ENCODE measurements at places on chromosomes 2 and 18. TPM values are rescaled to one million over a fixed set of nuclear protein-coding genes. Genes with fewer than 3 reads are reported as not detected.

SPEG gene
- total RNA-seq = not detected

KYNU gene
- total RNA-seq = not detected

MAL gene
- 101 TPM for total RNA-seq

CNRIP1 gene
- total RNA-seq = not detected

FAM110C gene
- 5.7 TPM for total RNA-seq

EFHD1 gene
- total RNA-seq = 0.48 TPM

RAX gene
- total RNA-seq = 0.32 TPM

APCDD1 gene
- total RNA-seq = not detected

MYO5B gene
- total RNA-seq = not detected

XRCC5 gene
- total RNA-seq = 452 TPM

LRP1B gene
- not detected for total RNA-seq

CCDC148 gene
- not detected for total RNA-seq

SESTD1 gene
- 14.3 TPM for total RNA-seq

TMEM247 gene
- not detected for total RNA-seq

ARPC2 gene
- total RNA-seq = 639 TPM

MYOM1 gene
- 2.4 TPM for total RNA-seq

SERPINB7 gene
- total RNA-seq = not detected

RNF152 gene
- total RNA-seq = 0.21 TPM

CD28 gene
- total RNA-seq = 53.6 TPM

COL6A3 gene
- 7.9 TPM for total RNA-seq

HOXD12 gene
- not detected for total RNA-seq

COLEC11 gene
- total RNA-seq = 0.11 TPM

CAPN10 gene
- 51.1 TPM for total RNA-seq

TMEM182 gene
- 4.1 TPM for total RNA-seq

LIMS4 gene
- 0.21 TPM for total RNA-seq

CENPA gene
- total RNA-seq = 27.3 TPM

NT5DC4 gene
- not detected for total RNA-seq

IL1RN gene
- 15.9 TPM for total RNA-seq

PPP4R1 gene
- total RNA-seq = 48.8 TPM

SLC5A7 gene
- total RNA-seq = not detected

UNC50 gene
- 39.6 TPM for total RNA-seq

AKAIN1 gene
- not detected for total RNA-seq

RUFY4 gene
- not detected for total RNA-seq

GALNT3 gene
- 21.3 TPM for total RNA-seq

KLHL30 gene
- not detected for total RNA-seq

PRSS56 gene
- total RNA-seq = not detected

COLEC12 gene
- total RNA-seq = not detected

RAB17 gene
- total RNA-seq = not detected

DSG4 gene
- not detected for total RNA-seq

PROM2 gene
- 0.59 TPM for total RNA-seq

PKDCC gene
- 0.11 TPM for total RNA-seq

C2orf49 gene
- total RNA-seq = 18.6 TPM

SERPINB10 gene
- not detected for total RNA-seq

CIB4 gene
- not detected for total RNA-seq

SPC25 gene
- total RNA-seq = 18.5 TPM

RELCH gene
- total RNA-seq = 32.3 TPM

EGR4 gene
- total RNA-seq = 0.46 TPM

SULT1C4 gene
- total RNA-seq = not detected

ALPI gene
- total RNA-seq = not detected

L3MBTL4 gene
- 0.11 TPM for total RNA-seq

ADRA2B gene
- total RNA-seq = 0.21 TPM

NDC80 gene
- total RNA-seq = 41.5 TPM

SNTG2 gene
- not detected for total RNA-seq

ELOA2 gene
- not detected for total RNA-seq

MEP1B gene
- not detected for total RNA-seq

PREPL gene
- 29.7 TPM for total RNA-seq
